IPS DF 19.7 (cell line): ENCODE measurements at places on chromosomes 1 and 21.

DNA sequence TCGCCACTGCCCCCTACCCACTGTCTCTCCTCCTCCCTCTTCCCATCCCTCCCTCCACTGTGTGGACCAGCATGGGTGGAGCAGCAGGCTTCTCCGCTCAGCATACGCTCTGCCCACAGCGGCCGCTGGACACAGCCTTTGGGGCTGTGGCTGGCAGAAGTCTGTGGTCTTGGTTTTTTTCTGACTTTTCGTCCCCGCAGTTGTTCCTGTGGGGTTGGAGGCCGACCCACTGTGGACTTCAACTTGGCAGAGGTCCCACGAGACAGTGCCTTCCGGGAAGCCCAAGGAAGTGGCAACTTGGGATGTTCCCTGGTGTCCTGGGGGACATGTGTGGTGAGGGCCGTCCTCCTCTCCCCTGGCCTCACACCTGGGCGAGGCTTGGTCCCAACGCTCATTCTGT lies 162.5 kb upstream of the C1orf174 start:
- no peak for DNase-seq

DNA sequence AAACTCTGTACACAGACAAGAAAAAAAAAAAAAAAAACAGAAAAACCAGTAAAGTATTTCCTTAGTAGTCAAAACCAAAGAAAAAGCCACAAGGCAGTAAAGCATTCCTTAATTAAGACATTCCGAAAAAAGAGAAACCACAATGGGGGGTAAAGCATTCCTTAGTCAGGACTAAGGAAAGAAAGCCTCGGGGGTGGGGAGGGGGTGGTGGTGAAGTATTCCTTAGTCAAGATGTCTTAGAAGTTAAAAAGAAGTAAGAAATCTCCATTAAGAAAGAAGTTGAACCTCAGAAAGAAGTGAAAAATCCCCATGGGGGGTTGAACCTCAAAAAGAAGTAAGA lies 28.2 kb upstream of the FMO1 start:
- peak; percentile 88 for DNase-seq

- no peak for DNase-seq
Measured at GRCh38 chr1:241615043-241615974, 24.9 kb downstream of the CHML start.

GRCh38 chr1:97163591-97164275 lies 442.1 kb downstream of the PTBP2 start:
- DNase-seq, result no peak

GRCh38 chr1:27556781-27557595 lies 47.0 kb downstream of the AHDC1 start:
- peak; percentile 86 for DNase-seq

DNA sequence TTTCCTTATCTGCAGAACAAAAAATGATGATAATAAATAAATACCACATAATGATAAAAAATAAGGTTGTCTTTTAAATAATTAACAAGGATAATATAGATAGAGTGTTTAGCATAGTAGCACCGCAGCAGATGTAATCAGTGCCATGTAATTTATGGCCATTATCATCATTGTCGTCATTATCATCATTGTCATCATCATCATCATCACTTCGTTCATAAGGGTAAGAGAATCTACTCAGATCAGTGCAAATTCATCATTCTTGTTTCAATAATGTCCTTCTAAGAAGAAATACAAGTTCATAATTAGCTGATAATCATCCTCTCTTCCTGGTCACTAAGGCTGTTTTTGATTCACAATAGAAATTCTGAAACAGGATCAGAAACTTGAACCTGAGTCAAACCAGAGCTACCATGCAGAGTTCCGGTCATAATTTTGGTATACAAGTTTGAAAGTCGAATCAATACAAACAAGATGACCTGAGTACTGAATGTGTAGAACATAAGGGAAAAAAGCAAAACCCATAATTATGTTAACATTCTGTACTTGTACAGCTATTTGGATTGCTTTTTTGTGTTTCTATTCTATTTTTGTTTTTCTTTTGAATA lies 172.0 kb downstream of the LRRC40 start:
- DNase-seq, result no peak

- no peak for DNase-seq
Measured at GRCh38 chr1:216665406-216665805, 57.8 kb downstream of the ESRRG start.

DNA sequence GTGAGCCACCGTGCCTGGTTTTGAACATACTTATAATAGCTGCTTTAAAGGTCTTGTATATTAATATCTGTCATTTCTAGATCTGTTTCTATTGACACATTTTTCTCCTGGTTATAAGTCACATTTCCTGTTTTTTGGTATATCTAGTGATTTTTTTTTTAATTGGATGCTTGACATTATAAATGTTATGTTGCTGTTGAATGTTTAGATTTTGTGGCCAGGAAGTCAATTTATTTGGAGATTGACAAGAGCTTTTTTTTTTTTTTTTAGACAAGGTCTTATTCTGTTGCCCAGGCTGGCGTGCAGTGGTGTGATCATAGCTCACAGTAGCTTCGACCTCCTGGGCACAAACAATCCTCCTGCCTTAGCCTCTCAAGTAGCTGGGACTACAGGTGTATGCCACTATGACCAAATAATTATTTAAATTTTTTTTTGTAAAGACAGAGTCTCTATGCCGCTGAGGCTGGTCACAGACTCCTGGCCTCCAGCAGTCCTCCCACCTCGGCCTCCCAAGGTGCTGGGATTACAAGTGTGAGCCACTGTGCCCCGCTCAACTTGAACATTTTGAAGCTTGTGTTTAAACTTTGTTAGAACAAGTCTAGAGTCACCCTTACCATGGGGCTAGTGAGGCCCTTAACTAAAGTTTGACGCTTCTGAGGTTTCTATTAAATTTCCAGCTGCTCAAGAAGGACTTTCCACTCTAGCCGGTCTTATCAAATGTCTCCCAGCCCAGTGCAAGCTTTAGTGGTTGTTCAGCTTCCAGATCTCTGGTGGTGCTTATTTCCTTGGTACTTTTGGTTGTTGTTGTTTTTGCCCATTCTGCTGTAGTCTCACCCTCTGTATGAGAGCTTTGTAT lies 8.6 kb upstream of the CHI3L2 start:
- DNase-seq, result no peak

DNA sequence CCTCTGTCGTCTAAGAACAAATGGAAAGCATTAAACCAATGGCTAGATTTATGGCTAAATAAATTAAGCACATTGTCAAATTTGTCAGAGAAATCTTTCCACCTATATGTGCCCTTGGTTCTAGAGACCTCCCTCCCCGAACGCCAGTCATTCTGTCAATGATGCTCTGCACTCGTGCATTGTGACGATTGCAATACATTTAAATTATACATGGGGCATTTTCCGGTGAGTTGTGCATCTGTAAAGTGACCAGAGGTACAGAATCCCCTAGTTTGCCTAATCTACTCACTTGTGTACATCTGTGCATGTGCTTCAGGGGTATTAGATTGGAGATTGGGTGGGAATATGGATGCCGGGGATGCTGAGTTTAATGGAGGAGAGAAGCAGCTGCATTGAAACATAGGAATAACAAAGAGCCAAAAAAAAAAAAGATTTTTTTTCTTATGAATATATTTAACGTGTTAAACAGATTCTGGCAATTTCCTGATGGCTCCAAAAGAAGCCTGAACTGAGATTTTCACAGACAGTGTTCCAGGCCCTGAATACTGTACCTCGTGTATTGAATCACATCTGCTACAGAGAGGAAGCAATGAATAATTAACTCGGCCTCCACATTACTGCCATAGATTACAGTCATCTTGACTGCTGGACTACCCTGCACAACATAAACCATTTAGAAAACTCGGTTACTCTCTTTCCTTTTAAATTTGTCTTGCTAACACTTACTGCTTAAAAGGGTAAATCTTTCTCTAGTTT lies 149.0 kb upstream of the C1orf87 start:
- no peak for DNase-seq

DNA sequence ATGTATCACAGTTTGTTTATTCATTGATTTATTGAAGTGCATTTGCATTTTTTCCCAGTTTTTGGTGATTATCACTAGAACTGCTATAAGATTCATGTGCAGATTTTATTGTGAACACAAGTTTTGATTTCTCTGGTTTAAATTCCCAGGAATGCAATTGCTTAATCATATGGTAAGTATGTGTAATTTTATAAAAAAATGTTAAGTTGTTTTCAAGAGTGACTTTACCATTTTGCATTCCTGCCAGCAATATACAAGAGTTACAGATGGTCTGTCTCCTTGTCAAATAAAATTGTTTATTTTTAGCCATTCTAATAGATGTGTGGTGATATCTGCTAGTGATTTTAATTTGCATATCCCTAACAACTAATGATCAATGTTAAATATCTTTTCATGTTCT lies 127.3 kb upstream of the APP start:
- DNase-seq, result no peak

DNA sequence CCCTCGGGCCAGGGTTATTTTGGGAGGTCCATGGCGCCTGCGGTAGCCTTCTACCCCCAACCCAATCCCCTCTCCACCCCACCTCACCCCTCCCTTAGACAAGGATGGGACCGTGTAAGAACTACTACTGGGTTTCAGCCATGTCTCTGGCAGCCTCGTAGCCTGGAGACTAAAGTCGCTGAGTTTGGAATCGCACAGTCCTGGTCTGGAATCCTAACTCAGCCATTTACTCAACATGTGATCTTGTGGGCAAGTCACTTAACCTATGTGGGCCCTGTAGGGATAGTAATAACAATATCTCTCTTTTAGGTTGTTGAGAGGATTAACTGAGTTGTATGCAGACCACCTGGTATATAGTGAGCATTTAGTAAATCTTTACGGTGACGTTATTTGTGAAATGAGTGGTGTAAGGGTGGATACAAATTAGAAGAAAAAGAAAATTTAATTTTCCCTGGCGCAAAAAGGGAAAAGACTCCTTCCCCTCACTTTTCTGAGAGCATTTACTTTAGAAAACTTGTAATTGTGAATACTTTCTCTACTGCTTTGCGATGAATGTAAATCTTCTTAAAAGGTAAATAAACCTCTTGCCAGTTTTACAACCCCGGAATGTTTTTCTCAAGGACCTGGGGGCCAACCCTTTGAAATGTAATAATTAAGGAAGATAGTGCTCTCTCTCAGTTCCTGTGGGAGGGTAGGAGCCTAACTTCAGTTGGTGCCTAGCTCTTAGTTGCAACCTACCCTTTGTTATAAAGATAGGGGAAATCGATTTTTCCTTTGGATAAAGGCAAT lies 615 bp upstream of the MRPS15 start:
- no peak for DNase-seq

DNA sequence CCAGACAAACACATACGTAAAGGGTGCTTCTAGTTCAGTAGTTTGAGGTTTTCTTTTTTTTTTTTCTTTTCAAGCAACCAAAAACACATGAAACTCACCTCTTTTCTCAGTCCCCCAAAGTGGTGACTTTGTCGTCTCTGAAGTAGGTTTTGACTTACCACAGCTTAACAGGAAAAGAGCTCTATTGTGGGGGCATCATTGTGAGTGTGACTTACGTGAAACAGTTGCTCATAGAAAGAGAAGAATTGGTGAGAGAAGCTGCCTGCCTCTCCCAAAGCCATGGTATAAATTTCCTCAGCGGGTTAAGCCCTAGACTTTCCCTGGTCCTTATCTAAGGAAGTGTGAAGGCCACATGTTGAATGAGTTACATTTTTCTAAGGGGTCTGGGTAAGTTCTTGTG lies 11.9 kb downstream of the FASLG start:
- no peak for DNase-seq

GRCh38 chr1:47950471-47950870 lies 46.7 kb downstream of the TRABD2B start:
- DNase-seq, result no peak

- DNase-seq, result no peak
Measured at GRCh38 chr1:113325022-113325421, 65.3 kb upstream of the MAGI3 start.

DNA sequence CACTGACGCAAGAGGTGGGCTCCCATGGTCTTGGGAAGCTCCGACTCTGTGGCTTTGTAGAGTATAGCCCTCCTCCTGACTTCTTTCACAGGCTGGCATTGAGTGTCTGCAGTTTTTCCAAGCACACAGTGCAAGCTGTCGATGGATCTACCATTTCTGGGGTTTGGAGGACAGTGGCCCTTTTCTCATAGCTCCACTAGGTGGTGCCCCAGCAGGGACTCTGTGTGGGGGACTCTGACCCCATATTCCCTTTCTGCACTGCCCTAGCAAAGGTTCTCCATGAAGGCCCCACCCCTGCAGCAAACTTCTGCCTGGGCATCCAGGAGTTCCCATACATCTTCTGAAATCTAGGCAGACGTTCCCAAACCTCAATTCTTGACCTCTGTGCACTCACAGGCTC lies 236.2 kb downstream of the COL11A1 start:
- DNase-seq, result no peak

DNA sequence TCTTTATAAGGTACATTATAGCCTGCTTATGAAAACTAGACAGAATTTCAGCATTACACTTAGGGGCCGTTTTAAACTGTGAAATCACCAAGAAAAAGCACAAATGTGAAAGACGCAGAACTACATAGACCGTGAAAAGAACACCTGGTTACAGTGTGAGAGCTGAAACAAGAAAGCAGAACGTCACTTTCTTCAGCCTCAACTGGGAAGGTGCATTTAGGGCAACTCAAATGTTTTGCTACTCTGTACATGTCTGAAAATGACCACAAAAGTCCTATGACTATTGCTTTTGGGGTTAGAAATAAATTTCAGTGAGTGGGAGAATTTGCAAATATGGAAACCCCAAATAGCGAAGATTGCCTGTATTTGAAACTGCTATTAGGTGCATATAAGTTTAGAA lies 268.7 kb downstream of the OLFM3 start:
- no peak for DNase-seq

DNA sequence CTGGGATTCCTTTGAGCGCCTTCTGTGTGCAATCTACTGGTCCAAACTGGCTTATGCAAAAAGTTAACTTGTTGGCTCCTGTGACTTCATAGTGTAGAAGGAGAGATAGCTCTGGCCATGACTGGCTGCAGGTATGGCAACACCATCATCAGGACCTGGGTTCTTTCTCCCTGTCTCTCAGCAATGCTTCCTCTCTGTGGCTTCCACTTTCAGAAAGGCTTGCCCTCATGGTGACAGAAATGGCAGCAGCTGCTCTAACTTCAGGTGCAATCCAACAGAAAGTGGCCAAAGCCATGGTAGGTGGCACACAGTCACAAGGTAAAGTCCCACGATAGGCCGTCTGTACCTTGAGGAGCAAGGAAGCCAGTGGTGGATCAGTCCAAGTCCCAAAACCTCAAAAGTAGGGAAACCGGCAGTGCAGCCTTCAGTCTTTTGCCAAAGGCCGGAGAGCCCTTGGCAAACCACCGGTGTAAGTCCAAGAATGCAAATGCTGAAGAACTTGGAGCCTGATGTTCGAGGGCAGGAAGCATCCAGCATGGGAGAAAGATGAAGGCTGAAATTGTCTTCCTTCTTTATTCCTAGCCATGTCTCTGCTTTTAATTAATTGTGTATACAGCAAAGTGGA lies 45.0 kb downstream of the ZBTB40 start:
- no peak for DNase-seq
